ENCODE measurements at places on chromosomes 1 and 21.

GRCh38 chr21:44958471-44959191 lies 18.8 kb downstream of the SLX9 start:
- DNase-seq = peak; percentile 85

DNA sequence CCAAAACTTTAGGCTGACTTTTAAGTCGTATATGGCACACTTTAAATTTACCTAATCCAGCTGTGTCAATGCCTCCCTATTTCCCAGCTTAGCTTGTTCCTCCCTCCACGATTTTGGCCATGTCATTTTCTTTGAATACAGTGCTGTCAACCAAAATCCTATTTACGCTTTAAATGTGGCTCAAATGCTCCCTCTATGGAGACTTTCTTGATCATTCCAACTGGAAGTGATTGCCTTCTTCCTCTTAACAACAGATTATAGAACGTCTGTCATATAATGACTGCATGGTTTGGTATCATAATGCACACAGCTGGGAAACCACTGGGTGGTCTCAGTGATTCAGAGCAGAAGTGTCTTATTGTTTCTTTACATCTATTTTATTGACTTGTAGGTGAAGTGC lies 18.9 kb upstream of the BATF3 start:
- DNase-seq = no peak

DNA sequence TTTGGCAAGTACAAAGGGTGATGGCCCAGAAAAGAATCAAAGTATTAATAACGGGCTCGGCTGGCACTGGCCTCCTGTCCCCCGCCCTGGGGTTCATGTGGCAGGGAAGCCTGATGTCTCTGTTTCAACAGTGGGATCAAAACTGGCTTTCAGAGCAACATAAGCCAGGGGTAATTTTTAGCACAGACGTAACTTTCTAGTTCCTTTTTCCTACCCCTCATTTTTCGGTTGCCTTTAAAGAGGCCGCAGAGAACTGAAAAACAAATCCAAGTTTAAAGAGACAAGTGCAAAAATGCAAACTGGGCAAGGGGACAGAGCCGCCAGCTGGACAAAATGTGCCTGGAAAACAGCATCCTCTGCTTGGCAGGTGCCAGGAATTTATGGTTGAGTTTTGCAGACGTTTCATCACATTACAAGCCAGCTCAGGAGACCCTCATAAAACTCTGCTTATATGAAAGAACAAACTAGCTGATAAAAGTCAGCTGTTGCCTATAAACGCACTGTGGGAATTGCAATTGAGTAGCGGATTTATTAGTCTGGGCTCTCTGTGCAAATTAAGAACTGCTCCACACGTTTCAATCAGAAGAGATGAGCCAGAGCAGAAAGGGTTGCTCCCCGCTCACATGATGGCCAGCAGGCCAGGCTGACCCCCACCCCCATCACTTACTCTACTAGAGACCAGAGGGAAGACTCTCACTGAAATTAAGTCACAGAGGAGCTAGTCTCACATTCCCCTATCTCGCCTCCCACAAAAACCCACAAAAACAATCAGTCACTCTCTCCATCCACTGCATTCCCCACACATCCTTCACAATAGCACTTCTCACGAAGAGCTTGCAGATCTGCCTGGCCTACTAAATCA lies 15.8 kb upstream of the CDCA8 start:
- DNase-seq = no peak

GRCh38 chr1:14810595-14811361 lies 212.3 kb downstream of the KAZN start:
- no peak for DNase-seq

GRCh38 chr1:165960881-165961280 lies 133.5 kb downstream of the UCK2 start:
- DNase-seq = no peak

DNA sequence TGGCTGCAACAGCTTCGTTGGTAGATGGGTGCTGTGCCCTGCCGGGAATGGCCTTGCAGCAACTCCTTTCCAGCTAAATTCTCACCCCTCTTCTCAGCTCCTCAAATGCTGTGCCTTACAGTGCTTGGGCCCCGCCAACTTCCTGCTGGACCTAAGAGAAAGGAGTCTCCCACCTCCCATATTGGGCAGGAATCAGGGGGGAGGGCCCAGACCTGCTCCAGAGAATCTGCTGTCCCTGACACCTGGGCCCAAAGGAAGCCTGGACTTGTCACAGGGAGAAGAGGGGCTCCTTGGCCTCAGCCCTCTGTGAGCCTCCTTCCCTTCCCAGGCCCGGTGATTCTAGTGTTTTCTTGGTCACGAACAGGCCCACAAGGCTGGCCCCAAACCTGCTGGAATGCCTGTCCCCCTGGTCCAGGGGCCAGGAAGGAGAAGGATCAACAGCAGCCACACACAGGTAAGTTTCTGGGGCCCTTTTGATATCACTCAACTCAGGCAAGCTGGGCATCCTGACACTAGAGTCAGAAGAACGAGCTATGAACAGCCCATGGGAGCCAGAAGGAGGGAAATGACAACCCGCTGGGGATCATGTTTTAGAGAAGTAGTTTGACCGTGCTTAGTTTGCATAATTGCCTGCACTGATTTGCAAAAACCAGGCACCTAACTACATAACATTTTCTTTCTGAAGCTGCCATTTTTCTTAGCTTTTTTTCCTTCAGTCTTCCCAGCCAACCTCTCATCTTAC lies 86.2 kb downstream of the CD247 start:
- no peak for DNase-seq

- DNase-seq = no peak
These were observed 90.6 kb downstream of the ATP6V1G3 start for GRCh38 chr1:198449727-198450433.

GRCh38 chr1:60765204-60765603 lies 317.2 kb upstream of the NFIA start:
- DNase-seq = no peak

DNA sequence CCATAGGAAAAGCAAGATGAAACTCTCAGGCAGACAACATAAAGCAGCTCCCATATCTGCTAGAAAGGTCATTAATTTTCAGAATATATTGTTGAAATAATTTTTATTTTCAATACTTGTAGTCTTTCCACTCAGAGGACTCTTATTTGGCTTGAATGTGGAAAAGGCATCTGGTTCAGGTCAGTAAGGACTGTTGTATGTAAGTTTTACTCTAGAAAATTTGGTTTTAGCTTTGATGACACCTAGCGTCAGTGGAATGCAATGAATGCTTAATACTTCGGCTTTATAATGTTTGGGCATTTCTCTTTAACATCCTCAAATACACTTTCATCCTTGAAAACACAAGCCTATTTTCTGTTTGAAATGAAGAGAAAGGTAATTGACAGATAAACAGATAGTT lies 63.3 kb downstream of the LRRC40 start:
- DNase-seq = no peak

- DNase-seq = no peak
These were observed 86.3 kb downstream of the ACBD6 start for GRCh38 chr1:180415985-180416633.

DNA sequence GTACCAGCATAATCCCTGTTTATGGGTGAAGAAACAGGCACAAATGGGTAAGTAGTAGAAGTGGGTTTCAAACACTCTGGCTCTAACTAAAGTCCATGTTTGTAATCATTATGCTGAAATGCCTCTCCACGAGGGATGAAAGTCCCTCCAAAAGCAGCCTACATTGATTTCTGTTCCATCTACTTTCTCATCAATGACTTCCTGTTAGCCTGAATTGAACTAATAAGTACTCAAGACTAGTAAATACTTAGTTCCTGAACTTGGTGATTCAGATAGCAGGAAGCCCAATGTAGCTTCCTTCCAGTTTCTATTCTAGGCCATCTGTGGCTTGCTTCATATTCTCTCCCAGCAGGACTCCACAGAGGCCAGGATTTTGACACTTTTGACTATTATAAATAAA lies 11.3 kb upstream of the BACH1 start:
- no peak for DNase-seq

- DNase-seq = no peak
These were observed 129.2 kb downstream of the MAGI3 start for GRCh38 chr1:113519556-113519955.

DNA sequence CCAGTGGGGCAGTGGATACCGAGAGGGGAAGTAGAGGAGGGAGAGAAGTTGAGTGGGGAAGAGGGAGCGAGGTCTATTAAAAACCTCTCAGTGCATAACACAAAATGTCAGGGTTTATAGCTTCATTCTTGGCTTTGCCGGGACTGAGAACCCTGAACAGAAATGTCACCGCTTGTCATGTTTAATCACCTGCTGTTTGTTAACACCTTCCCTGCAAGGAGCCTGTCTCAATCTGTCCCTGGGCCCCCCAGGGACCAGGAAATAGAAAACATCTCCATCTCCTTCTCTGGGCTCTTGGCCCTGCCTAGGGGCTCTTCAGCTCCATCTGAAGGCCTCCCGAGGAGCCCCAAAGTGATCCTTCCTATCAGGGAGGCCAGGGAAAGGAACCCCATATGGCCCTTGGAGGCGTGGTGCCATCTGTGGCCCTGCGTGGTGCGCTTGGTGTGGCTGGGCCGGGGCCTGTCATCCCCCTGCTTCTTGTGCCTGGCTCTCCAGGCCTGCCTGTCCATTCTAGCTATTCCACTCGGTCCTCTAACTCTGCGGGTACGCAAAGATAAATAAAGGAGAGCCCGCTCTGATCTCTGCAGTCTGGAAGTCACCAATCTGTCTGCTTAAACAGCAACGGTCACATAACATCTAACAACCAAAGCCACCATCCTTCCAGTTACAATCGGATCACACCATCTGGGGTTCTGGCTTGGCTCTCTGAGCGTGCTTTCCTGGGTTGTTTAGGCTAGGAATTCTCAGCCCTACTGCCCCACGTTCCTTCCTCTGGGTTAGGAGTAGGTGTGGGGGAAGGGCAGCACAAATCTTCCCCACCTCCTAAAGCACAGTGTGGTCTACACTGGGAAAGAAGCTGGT lies 113.8 kb downstream of the CASZ1 start:
- no peak for DNase-seq

- DNase-seq = no peak
These were observed 2.2 kb downstream of the RIPPLY3 start for GRCh38 chr21:37008724-37009123.

GRCh38 chr1:38781872-38782617 lies 77.5 kb downstream of the RRAGC start:
- DNase-seq = no peak

GRCh38 chr1:185159966-185160365 lies 3.0 kb downstream of the SWT1 start:
- DNase-seq = no peak

DNA sequence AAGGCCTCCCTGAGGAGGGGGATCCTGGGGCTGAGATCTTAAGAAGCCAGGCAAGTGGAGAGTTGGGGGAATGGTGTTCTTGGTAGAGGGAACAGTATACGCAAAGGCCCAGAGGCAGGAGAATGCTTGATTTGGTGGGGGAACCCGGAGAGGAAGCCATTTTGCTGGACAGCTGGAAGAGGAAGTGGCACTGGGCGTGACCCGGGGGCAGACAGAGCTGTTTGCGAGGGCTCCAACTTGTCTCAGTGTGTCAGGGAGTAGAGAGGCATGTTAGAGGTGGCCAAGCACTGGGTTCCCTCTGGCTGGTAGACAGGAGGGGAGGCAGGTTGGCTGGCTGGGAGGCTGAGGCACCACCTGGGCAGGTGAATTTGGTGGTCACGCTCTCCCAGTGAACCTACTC lies 96.3 kb upstream of the ACTL8 start:
- DNase-seq = no peak

- DNase-seq = peak; percentile 84
These were observed 10.9 kb upstream of the ALDH4A1 start for GRCh38 chr1:18913065-18913835.

DNA sequence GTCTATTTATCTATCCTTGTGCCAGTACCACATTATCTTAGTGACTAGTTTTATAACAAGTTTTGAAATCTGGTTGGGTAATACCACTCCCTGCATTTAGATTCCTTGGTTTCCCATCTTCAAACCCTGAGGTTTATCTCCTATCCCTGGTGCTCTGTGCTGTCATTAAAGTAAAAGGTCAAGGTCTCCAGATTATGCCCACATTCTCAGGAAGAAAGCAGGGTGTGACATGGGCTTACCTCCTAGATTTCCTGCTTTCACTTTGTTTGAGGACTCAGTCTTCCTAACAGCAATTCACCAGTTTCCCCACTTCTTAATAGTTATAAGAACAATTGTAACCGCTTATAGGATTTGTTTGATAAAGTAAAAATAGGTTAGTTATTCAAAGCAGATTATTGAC lies 86.0 kb downstream of the CACHD1 start:
- DNase-seq = no peak

DNA sequence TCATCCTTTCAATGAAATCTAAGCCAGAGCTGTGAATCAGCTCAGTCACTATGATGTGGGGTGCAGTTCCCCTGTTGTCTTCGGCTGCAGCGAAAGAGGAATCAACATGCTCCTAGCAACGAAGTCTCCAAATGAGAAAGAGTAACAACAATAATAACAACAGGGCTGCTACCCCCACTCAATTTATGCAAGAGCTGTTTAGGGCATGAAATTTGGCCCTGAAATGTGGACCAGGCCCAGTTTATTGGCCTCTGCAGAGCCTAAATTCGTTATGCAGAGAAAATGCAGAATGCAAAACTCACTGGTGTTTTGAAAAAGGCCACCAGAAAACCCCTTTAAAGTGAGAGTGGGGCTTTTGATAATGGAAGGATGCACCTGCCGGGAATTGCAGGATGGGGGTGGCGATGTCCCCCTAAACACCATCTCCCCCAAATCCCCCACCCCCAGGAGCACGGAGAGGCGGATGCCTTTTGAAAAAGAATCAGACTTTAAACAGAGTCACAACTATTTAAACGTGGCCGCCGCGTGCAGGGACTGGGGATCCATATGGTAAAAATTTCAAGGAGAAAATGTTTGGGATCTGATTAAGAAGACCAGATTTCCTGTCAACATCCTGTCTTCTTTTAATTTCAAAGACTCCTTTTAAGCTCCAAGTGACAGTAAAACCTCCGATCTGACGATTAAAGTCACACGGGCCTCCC lies 1.9 kb downstream of the RUNX3 start:
- DNase-seq = no peak

- DNase-seq = no peak
These were observed 59.3 kb downstream of the MAN1C1 start for GRCh38 chr1:25675729-25676476.

DNA sequence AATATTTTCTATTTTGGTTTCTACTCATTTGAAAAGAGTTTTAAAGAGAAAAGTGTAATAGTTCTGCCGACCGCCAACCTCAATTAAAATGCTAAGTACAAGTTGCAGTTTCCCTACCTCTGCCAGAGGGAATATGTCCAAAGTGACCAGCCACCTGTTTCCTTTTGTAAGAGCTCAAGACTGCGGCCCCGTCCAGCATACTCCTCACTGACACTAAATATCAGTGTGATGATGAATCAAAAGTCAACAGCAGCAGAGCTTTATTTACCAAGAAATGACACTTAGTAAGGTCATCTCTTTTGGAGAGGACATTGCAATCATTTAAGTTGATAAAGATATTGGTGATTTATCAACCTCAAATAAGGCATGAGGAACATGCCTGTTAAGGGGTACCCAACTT lies 57.4 kb upstream of the NRIP1 start:
- no peak for DNase-seq

All from sciatic nerve (tissue), 2 donors.